ENCODE measurements at places on chromosomes 5 and 9. TPM values are rescaled to one million over a fixed set of nuclear protein-coding genes. Genes with fewer than 3 reads are reported as not detected.

Gene PHF24
- not detected for total RNA-seq

Gene PCDH12
- total RNA-seq, result 0.14 TPM

Gene ZFP2
- total RNA-seq, result not detected

Gene CER1
- not detected for total RNA-seq

Gene SLC35A4
- total RNA-seq, result 24.9 TPM

Gene OBP2B
- not detected for total RNA-seq

Gene MED10
- total RNA-seq, result 24.3 TPM

Gene SPINK1
- not detected for total RNA-seq

Gene PCDHGA10
- 0.90 TPM for total RNA-seq

Gene IGIP
- 0.85 TPM for total RNA-seq

- DNase-seq, result no peak
Measured at GRCh38 chr9:112218908-112219307, 43.8 kb upstream of the SUSD1 start.

DNA sequence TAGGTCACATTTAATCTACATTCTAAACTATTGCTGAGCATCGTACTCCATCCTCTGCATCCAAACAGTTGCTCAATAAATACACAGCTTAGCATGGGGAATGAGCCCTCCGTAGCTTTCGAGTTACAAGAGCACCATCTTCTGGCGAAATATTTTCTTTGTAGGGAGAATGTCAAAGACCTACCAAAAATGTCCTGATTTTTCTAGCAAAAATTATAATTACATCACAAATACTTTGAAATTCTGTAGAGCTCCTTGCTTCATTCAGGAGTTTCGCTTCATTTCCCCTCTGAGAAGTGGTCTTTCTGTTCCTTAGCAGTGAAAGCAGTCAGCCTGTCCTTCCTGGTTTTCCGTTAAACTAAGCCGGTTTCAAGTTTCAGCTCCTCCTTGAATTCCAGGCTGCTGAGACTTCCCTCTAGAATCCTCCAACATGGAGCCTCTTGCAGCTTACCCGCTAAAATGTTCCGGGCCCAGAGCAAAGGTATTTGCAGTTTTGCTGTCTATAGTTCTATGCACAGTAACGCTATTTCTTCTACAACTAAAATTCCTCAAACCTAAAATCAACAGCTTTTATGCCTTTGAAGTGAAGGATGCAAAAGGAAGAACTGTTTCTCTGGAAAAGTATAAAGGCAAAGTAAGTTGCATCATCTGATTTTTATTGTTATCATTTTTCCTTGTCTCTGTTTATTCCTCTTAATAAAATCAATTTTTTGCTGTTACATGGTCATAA is at the start of gene GPX8:
Gene GPX8, plus strand, starts transcription at position 409 of the 730 bp plus-strand sequence. Its CDS starts 22 bp downstream, at position 431.
- peak; percentile 81 for DNase-seq

GRCh38 chr5:139133282-139133681 is 64.9 kb downstream of the SIL1 start:
- DNase-seq, result no peak

DNA sequence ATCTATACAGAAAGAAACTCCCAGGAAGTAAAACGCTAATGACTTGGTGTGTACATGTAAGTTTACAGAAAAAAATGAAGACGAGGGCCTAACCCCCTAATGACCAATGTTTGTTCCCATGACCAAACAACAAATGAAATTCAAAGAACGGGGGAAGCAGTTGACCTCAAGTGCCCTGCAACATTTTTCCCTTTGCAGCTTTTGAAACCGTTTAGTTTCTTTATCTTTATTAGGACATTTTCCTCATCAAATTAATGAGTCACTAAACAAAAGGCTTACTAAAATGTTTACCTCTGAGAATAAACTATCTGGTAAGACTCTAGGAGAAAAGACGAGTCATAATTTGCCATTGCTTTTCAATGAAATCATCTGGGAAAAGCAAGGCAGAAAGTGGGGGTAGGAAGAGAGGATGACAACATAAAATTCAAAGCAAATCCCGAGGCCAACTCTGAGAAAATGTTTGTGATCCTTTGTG is 57.4 kb downstream of the LHFPL2 start:
- DNase-seq, result peak; percentile 78

DNA sequence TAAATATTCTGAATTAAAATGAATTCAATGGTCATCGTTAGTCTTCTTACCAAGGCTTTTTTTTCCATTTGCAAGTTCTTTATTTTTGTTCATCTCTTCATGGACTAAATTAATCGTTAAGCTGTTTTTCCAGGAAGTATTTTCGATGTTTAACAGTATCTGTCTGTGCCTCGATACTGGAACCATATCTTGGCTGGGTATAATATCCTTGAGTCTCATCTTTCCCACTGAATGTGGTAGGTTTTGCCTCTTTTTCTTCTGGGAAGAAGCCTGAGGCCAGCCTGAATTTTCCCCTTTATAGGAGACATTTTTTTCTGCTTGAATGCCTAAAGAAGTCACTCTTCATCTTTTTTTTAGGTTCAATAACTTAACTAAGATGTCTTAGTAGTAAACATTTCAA is 4.0 kb upstream of the SEPTIN8 start:
- DNase-seq, result no peak

DNA sequence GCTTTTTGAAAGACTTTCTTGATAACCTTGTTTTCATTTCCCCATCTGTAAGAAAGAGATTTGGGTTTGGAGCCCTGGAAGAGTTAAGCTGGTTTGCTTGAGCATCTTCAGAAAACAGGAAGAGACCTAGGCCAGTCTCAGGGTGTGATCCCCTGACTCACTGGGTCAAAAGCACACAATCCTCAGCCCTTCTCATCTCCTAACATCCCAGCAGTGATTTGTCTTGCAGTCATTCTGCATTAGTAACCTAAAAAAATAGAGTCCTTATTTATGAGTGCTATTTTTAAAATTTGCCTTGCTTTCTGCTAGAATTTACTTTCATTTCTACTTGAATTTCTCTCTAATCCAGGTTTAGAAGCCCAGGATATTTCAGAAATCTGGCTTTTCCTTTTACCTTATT is 16.4 kb upstream of the ARSB start:
- DNase-seq, result peak; percentile 27

DNA sequence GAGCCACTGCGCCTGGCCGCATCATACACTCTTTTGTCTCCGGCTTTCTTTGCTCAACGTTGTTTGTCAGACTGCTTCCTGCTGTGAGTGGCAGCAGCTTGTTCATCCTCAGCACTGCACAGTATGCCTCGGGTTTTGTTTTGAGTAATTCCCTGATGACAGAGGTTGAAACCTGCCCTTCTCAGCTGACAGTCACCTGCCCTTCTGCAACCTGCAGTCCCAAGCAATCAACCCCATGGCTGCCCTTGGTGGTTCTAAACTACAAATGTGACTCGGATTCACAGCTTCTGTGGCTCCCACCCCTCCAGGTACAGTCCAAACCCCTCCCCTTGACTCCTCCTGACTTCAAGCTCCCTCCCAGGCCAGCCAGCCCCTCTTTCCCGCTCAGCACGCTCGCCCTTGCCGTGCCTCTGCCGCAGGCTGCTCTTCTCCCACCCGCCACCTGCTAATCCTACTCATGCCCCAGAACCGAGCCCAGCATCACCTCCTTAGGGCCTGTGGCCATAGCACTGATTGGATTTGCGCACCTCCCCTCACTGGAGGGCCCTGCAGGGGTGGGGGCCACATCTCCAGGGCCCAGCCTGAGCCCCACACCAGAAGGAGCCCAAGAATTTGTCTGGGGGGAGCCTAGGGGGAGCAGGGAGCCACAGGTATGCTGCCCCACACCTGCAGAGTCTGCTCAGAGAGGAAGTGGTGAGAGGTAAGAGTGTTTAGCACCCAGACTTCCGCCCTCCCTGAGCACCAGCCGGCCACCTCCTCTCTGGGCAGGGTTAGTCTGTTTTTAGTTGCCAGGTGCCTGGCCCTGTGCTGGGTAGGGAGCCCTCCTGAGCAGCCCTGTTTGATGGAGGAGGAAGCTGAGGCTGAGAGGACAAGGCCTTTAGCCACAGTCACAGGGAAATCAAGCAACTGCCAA is 10.1 kb downstream of the EEIG1 start:
- no peak for DNase-seq

GRCh38 chr5:64634997-64635686 is 55.2 kb upstream of the SHISAL2B start:
- DNase-seq, result peak; percentile 19

DNA sequence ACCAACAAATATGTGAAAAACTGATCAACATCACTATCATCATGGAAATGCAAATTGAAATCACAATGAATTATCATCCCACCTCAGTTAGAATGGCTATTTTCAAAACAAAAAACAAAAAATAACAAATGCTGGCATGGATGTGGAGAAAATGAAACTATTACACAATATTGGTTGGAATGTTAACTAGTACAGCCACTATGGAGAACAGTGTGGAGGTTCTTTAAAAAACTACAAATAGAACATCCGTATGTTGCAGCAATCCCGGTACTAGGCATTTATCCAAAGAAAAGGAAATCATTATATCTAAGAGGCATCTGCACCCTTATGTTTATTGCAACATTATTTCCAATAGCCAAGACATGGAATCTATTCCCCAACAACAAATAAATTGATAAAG is 9.0 kb upstream of the IFNA5 start:
- DNase-seq, result no peak

GRCh38 chr5:95081982-95082381 is 202.9 kb downstream of the MCTP1 start:
- DNase-seq, result peak; percentile 64

GRCh38 chr5:9063615-9064245 is 482.1 kb downstream of the SEMA5A start:
- DNase-seq, result no peak

DNA sequence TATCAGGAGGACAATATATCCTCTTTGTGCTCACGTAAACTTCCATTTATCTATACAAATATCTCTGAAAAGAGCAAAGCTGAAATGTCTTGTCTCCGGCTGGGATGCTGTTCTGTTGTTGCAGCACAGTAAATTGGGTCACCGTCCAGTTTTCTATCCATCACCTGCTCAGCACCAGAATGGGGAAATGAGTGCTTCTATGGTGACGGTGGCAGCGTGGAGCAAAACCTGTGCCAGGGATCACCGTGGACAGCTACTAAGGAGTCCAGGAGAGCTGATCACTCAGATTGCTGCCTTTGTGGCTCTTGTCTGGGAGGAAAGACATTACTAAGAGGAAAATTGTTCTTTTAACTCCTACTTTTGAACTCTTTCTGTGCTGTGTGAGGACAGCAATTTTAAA is 531.6 kb downstream of the PSAT1 start:
- no peak for DNase-seq

DNA sequence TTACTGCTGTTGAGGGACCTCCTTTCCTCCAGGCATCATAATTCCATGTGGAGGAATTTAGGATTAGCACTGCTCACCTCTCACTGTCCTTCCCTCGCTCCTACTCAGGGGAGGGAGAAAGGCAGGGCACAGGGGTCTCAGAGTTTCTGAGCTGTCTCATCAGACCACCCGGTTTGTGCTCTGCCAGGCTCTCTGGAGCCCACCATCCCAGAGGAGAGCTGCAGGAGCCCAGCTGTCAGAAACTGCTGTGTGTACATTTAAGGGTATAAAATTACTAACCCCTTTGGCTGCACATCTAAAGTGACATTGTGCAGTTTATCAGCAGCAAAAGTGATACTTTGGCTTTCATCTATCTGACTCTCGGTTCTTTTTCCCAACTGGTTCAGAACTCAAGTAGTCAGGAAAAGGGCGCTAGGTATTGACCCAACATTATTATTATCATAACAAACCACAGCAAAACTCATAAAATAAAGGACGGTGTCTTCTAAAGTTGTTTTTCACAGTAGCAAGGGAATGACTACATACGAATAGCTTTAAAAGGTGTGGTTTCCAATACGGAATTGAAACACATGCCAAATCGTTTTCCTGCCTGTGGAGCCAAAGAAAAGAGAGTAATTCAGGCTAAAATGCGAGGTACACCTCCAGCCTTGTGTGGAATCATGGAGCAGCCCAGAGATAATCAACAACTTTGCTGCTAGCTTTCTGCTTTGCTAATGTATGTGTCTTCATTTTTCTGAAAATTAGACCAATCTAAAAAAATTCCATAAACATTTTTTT is 348.1 kb downstream of the TMEM167A start:
- no peak for DNase-seq

GRCh38 chr5:18088020-18088579 is 453.8 kb downstream of the TAF11L14 start:
- no peak for DNase-seq

DNA sequence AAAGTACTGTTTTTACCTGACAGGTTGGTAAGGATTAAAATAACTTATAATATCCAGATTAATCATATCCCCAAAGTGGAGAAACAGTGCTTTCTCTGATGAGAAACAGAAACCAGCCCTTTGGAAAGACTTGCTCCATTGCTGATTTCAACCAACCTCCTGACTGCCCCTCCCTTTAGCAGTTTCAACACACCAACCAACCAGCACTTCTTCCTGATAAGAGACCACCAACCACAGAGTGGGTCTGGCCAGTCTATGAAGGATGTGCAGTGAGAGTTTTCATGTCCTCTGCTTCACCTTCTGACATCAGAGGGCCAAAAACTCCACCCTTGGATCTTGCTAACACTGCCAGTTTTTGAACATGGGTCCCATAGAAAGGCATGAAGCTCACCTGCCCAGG is 28.1 kb downstream of the RIGI start:
- no peak for DNase-seq

GRCh38 chr5:180792287-180792964 is 10.2 kb downstream of the MGAT1 start:
- DNase-seq, result no peak

GRCh38 chr5:141878186-141878710 is at the start of gene PCDH1:
PCDH1 (minus strand) TSS chr5:141878410; CDS start chr5:141878262, 148 bp downstream.
- no peak for DNase-seq

- no peak for DNase-seq
Measured at GRCh38 chr5:77662635-77663034, 24.1 kb upstream of the OTP start.

DNA sequence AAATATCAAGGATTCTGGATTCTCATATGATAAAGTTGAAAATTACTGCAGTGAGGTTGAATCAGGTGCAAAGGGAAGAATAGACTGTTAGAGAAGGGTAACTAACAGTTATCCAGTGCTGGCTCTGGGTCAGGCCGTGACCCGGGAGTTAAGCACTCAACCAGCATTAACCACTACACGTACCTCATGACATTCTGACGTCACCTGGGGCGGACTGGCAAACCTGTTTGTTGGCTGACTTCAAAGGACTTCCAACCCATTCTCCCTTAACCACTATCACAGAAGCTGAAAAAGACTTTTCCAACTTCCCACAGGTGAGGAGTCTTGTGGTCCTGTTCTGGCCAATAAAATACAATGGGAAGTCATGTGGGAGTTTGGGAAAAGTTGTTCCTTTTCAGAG is 268.9 kb downstream of the ENC1 start:
- DNase-seq, result no peak

DNA sequence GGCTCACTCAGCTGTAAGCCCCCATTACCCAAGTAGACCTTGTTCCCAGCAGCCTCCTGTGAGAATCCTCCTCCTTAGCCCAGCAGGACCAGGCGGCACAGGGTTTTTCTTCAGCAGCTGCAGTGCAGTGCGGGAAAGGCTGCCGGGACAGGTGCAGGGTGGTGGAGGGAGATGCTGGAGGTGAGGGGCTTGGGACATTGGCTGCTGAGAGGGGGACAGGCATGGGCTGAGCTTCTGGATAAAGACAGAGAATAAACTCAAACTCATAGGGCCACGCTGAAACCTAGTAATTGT is 174.7 kb downstream of the CACNA1B start:
- no peak for DNase-seq

Measured in HT1080 (cell line).